Endothelial cell (in vitro differentiated cells): ENCODE measurements at places on chromosomes 11 and 22.

DNA sequence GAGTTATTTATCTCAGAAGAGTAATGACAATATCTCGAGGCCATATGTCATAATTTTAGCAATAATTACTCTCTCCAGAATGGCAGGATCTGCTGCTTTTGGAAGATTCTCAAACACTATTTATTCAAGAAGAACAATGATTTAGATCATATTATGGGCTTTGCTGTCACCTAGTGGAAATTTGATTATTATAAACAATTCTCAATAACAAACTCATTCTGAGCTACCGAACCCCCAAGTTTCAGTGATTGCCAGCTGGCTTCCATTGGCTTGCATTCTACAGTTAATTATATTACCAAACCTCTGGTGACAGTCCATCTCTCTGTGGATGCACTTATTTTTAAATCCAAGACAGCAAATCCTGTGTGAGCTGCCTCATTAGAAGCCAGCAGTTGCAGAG lies 27.9 kb upstream of the SLC36A4 start:
- no peak for DNase-seq

DNA sequence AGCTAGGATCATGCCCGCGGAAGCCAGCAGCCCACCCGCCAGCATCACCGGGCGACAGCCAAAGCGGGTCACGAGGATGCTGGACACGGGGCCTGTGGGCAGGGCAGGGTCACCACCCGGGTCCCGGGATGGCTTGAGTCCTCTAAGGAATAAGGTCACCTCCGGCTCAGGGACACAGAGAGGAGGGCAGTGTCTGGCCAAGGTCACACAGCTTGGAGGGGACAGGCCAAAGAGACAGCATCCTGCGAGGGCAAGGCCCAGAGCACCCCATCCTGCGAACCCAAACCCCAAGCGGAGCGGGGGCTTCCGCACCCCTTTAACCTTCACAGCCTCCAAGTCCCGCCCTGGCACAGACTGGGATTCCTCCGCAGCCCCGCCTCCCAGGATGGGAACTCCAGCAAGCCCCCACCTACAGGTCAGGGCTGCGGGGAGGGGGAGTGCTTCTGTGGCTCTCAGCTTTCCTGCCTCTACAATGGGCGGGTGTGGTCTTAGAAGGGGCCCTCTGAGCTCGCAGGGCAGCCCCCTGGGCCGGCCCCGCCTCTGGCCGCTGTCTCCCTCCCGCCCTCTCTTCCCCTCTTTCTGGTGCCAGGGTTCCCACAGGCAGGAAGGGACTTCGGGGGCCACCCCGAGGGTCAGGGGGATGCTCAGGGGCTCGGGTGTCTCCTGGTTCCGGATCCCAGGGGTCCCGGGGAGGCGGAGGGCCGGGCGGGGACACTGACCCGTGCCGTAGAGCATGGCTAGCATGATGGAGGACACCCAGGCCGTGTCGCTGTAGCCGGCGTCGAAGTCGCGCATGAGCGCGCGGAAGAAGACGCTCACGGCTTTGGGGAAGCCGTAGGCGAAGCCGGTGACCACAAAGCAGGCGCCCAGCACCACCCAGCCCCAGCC lies 1.8 kb downstream of the SLC16A8 start:
- no peak for DNase-seq

- no peak for DNase-seq
Observed at GRCh38 chr11:97814325-97814959, 1206.3 kb upstream of the CNTN5 start.

- peak; percentile 29 for DNase-seq
Observed at GRCh38 chr11:68436985-68437926, 23.3 kb upstream of the PPP6R3 start.

- no peak for DNase-seq
Observed at GRCh38 chr22:47129902-47130635, 367.6 kb downstream of the TBC1D22A start.

DNA sequence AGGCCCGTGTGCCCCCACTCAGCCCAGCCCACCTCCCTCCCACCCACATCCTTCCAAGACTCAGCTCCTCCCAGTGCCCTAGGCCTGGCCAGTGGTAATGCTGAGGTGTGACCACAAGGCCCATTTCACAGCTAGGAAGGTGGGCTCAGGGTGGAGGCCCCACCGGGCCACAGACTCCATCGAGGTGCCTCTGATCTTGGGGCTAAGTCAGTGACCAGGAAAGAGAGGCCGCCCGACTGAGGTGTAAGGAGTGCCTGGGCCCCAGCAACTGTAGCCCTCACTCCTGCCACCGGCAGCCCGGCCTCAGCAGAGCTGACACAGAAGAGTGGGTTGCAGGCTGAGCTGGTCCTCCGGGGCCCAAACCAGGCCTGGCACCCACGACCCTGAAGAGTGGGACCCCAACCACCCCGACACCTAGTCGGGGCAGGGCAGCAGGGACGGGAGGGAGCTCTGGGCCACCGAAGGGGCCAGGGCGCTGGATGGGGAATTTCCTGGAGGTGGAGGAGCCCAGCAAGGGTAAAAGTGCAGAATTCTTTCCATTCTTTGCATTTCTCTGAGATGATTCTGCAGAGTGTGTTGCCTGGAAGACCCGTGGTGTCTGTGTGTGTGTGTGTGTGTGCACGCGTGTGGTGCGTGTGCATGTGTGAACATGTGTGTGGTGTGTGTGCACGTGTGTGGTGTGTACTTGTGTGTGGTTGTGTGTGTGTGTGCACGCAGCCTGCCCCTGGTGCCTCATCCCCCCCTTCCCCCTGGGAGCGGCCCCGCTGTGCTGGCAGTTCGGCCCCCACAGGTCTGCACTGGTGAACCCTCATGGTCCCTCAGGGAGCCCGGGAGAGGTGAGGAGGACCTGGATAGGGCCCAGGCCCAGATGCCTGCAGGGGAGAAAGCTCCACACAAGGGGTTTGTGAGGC lies 8.3 kb upstream of the PIM3 start:
- DNase-seq, result no peak

GRCh38 chr22:28711820-28712777 lies 29.5 kb downstream of the CHEK2 start:
- DNase-seq, result no peak

DNA sequence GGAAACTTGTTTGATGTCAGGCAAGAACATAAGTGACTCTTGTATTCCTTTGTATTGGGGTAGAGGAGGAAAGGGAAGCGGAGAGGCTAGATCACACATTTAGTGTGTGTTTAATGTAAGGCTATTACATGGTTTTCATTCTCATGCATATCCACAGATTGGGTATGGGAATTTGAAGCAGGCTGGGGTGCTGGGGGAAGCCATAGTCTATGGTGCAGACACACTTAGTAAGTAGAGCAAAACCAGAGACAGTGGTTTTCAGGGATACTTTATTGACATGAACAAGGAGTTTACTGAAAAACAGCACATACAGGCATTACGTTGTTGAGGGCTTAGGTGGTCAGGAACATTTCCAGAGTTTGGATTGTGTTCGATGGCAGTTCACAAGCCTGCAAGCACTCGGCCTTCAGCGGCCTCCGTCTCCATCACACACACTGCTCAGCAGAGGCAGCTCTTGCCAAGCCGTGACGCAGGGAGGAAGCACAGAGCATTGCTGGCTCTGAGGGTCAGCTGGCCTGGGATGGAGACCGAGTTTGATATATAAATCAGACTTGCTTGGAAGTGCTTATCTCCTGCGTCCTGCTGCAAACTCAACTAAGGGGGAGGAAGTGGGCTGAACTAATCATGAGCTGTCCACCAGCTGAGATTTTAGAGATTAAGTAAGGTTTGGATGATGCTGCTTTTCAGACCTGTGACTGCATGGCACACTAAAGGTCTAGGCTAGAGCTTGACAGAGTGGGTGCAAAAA lies 25.3 kb downstream of the SCN3B start:
- peak; percentile 7 for DNase-seq

DNA sequence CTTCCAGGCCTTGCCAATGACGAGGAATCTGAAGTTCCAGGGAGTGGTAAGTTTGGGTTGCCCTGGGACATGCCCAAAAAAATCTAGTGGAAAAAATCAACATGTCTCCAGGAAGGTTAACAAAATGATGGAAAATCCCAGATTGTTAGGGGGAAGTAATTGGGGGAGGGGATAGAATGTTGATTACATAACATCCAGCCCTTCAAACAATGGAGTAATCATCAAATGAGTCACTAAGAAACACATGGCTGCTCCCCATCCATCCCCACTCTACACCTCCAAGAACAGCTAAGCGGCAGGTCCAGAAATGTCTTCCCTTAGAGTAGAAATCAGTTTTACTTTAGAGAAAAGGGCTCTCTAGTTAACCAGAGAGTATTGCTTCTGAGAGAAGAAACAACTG lies 94.9 kb downstream of the ETS1 start:
- DNase-seq, result no peak

GRCh38 chr22:47624252-47625012 lies 862.0 kb downstream of the TBC1D22A start:
- no peak for DNase-seq

GRCh38 chr11:128716661-128717210 lies 22.9 kb downstream of the FLI1 start:
- DNase-seq, result no peak

- no peak for DNase-seq
Observed at GRCh38 chr11:15935373-15935772, 421.0 kb downstream of the SOX6 start.

DNA sequence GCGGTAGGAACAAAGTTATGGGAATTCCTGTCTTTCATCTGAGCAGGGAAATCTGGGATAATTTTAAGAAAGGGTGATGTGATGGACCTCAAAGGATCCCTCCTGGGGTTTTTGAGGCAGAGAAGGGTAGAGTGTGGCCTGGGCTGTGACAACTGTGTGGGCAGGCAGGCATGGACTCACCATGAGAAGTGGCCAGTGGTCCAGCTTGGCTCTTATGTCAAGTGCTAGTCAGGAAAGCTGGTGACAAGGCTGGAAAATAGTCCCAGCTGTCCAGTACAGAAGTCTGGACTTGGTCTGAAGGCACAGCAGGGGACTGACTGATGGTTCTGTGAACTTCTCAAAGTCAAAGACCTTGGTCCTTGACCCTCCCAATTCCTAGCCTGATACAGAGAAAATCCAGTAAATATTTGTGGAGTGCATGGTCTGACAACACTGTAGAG lies 1.7 kb downstream of the PPFIBP2 start:
- DNase-seq, result no peak

DNA sequence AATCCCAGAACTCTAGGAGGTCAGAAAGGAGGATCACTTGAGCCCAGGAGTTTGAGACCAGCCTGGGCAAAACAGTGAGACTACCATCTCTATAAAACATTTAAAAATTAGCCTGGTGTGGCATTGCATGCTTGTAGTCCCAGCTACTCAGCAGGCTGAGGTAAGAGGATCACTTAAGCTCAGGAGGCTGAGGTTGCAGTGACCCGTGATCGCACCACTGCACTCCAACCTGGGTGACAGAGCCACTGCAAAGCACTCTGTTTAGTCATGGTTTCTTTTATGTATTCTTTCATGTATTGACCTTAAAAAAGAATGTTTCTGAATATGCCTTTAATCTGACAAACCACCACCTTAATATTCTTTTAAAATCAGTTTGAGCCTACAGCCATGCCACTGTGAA lies 52.2 kb downstream of the BIRC2 start:
- DNase-seq, result no peak

DNA sequence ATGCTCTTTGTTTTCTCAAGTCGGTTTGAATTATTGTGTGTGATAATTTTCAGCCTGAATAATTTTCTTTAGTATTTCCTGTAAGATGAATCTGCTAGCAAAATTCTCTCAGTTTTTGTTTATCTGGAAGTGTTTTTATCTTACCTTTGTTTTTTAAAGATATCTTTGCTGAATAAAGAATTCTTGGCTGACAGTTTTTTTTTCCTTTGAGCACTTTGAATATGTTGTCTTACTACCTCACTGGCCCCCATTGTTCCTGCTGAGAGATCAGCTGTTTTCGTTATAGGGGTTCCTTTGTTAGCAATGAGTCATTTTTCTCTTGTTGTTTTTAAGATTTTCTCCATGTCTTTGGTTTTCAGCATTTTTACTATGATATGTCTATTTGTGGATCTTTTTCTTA lies 63.0 kb downstream of the HORMAD2 start:
- no peak for DNase-seq

- DNase-seq, result no peak
Observed at GRCh38 chr11:48051217-48051830, 71.0 kb downstream of the PTPRJ start.

- no peak for DNase-seq
Observed at GRCh38 chr11:20360650-20361049, 2.9 kb upstream of the HTATIP2 start.

DNA sequence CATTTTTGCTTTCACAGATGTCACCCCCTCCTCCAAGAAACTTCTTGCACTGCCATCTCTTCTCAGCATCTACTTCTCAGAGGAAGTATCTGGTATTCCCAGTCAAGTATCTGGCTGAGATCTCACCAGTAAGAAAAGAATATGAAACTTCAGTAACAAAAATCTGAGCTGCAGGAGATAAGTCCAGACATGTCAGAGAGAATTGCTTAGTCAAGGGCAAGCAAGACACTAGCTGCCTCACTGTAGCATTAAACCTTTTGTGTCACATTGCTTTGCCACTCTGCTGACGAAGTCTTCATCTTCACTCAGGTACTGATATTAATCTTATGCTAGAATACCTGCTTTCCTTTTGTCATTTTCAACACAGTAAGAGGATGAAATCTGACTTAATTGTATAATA lies 70.6 kb upstream of the ZC3H12C start:
- DNase-seq, result no peak

DNA sequence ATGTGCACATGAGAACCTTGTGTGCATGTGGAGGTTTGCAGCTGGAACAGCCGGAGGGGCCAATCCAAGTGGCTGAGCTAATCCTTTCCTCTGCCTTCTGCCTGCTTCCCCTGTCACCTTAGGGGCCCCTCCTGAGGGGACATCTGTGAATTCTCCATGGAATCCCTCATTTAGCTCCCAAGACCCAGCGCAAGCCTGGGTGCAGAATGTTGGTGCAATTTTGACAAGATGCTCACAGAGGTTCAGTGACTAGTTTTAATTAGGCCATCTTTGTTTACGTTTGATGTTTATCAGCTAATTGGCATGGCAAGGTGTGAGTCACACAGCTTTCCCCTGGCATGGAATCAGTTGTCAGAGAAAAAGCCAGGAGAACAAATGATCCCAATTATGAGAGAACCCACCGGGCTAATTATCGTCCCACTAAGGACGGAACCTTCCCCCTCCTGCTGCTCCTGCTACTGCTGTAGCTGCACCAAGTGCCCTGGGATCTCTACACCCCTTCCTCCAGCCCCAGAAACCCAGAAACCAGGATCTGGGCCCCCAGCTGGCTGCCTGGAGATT lies 63.6 kb upstream of the PAX6 start:
- no peak for DNase-seq

- no peak for DNase-seq
Observed at GRCh38 chr22:26464312-26464711, 19.3 kb downstream of the HPS4 start.

GRCh38 chr11:130089674-130090073 lies 20.0 kb downstream of the APLP2 start:
- no peak for DNase-seq

GRCh38 chr11:118343981-118344515 lies at the start of gene CD3G:
CD3G (plus strand) TSS chr11:118344344; CDS start chr11:118344424, 80 bp downstream.
- no peak for DNase-seq

GRCh38 chr11:61543606-61544306 lies 35.2 kb downstream of the LRRC10B start:
- no peak for DNase-seq

GRCh38 chr11:71563406-71563805 lies 2.0 kb upstream of the KRTAP5-10 start:
- peak; percentile 59 for DNase-seq
